ENCODE measurements at places on chromosomes 1 and 21. TPM values are rescaled to one million over a fixed set of nuclear protein-coding genes. Genes with fewer than 3 reads are reported as not detected.

- no peak for DNase-seq
Observed at GRCh38 chr1:99331636-99332035, 67.3 kb downstream of the PLPPR4 start.

GRCh38 chr1:205445646-205445935 is 10.3 kb downstream of the BLACAT1 start:
- DNase-seq = no peak

DNA sequence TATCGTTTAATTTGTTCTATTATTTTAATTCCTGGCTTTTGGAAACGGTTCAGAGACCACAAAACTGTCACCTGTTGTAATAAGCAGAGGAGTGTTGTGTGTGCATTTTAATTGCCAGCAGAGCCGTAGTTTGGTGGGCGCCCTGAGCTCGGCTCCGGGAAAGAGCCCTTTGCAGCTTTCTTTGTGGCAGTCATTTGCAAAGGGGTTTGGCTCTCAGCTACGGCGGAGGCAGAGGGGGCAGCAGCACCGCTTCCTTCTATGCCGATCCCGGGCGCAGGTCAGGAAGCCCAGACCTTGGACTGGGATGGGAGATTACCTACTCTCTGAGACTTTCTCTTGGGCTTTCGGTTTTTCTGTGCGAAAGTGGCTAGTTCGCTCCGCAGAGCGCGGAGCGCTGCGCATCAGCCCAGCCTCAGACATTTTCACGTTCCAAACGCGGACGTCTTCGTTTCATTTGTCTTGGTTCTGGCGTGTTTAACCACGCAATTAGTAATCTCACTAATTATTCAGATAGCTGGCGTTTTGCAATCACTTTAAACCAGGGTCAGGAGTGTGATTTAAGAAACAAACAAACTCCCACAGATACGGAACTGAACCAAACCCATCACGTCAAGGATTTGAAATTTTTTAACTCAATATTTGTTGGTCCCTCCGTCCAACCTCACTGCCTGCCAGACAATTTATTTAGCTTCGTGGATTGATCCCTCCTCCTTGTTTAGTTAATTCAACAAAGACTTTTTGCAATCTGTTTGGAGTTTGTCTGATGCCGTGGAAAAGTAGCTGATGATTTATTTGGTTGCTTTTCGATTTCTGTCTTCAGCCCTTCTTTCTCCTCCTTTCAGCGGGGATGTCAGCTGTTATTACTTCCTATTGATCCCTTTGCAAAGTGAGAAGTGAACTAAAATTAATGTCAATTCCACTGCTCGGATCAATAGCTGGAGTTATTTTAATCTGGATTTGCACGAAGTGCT is 3.9 kb downstream of the RNF220 start:
- no peak for DNase-seq

GRCh38 chr1:182256931-182257330 is 134.7 kb downstream of the GLUL start:
- DNase-seq = no peak

GRCh38 chr1:159829273-159829634 is 2.6 kb downstream of the SLAMF8 start:
- peak; percentile 36 for DNase-seq

- peak; percentile 86 for DNase-seq
Observed at GRCh38 chr21:42263591-42264131, 44.7 kb downstream of the ABCG1 start.

The PGBD5 gene
- total RNA-seq = 0.83 TPM

The LHX8 gene
- total RNA-seq = not detected
